EH (cell line): ENCODE measurements at places on chromosomes 1 and 21.
A peak's percentile ranks its signal among the peaks of the same experiment; 100 is the strongest.

DNA sequence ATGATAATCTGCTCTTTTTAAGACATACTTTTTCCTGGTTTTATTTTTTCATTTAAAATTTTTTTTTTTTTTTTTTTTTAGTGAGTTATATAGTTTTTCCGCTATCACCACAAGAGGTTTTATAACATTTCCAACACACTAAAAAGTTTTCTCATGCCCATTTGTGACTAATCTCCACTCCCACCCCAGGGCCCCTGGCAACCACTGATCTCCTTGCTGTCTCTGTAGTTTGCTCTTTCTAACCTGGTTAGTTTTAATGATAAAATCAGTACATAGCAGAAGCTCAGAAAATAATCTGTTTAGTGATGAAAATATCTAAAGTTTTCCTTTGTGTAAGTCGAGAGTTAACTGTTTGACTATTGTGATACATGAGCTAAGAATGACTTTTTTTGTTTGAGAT lies 41.8 kb downstream of the IARS2 start:
- no peak for DNase-seq

DNA sequence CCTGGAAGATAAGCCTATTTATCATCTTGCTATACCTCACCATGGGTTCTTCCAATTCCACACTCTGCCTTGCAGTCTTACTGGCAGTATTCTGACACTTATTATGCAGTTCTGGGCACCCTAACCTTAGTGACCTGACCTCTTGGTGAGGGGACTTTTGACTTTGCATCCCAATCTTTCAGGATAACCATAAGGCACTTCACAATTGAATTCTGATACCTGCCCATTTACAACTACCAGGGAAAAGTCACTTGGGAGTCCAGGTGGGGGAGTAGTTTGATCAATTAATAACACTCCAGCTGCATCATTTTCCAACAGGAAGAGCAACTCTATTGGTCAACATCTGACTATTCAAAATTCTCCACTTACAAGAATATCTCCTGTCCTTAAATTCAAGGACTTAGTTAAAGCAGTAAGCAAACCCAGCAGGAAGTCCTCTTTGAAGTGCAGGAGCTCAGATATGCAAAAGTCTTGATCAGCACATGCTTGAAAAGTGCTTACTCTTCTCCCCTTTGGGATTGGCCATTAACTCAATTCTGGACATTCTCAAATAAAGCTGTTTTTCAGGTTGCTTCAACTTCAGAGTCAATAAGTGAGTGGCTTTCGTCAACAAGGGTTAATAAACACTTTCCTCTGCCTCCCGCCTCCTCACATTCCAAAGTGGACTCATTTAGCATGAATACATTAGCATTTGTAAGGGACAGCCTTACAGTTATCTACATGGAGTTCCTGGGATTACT lies 177.4 kb upstream of the NRIP1 start:
- DNase-seq = no peak

DNA sequence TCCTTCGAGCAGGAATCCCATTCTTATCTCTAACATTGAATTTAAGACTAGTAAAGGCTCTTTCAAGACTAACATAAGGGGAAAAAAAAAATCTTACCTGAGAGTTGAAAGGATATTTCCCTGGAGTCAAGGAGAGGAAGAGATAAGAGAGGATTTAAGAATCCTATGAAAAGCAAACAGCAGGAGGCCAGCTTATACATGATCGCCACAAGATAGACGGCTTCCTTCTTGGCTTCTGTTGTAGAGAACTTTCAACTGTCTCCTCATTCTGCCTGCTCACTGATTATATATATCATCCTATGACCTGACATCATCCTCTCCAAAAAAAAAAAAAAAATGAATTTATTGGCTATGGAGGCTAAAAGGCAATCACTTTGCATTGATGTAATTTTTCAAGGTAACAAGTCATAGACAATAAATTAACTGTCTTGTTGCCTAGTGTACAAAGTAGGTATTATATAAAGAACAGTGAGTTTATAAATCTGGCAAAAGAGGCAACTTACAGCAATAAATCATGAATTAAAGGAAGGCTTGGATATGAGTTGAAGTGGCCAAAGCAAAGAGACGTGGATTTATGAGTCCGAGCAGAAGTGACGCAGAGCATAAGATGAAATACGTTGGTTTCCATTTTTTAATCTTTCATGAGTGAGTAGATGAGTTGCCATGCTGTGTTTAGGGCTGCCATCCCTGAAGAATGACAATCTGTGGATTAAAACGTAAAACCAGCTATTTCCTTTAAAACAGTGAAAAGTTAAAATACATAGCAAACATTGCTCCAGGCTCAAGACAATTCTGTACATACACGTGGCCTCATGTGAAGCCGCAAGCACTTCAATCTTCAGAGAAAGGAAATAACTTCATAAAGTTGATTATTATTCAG lies at the start of gene UTS2:
Gene UTS2 (minus strand): TSS at position 262 of the 880 bp plus-strand sequence. CDS start 62 bp downstream, at position 200.
- DNase-seq = no peak

DNA sequence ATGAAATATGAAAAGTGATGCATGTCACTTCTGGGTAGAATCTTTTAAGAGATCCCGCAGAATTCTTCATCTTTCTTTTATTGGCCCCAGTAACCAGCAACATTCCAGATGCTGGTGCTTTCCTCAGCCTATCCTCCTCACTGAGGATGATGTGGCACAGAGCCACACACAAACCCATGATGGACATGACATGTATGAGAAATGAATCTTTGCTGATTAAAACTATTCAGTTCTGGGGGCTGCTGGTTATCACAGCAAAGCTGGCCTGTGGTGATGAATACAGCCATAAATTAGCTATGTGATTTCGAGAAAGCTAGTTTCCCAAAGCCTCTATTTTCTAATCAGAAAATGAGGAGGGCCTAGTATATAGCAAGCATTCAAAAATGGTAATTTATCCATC lies 8.3 kb upstream of the ERICH3 start:
- DNase-seq = no peak

DNA sequence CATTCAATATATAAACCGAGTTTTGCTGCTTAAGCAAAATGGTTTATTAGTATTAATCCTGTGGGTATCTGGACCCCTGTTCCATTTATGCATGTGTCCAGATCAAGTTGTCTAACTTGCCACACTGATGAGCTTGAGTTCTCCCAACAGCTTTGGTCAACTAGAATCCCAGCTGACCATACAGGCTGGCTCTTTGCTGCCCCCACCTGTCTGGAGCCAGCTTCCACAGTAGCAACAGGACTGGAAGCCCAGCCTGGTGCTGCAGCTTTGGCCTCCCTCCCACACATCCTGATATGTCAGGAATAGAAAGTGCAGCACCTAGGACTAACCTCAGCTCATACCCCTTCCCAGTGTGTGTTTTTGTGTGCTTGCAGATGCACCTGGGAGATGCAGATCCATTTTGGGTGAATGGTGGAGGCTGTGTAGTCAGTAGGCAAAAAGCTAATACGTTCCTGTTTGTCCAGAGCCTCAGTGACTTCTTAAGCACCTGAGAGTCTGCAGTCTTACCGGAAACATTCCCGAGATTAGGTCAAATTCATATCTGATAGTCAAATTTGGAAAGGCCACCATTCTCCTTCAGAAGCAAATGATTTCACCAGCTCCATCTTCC lies 40.9 kb upstream of the BEND5 start:
- DNase-seq = peak; percentile 22

GRCh38 chr1:7639435-7640131 lies 131.5 kb upstream of the VAMP3 start:
- no peak for DNase-seq

DNA sequence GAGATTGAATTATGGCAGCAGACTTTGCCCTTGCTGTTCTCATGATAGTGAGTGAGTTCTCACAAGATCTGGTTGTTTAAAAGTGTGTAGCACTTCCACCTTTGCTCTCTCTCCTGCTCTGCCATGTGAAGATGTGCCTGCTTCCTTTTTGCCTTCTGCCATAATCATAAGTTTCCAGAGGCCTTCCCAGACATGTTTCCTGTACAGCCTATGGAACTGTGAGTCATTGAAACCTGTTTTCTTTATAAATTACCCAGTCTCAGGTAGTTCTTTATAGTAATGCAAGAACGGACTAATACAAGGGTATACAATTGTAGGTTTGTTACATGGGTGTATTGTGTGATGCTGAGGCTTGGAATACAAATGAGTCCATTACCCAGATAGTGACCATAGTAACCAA lies 4.2 kb downstream of the SPRR1B start:
- no peak for DNase-seq

GRCh38 chr1:244047621-244048255 lies 3.3 kb upstream of the ZBTB18 start:
- no peak for DNase-seq

DNA sequence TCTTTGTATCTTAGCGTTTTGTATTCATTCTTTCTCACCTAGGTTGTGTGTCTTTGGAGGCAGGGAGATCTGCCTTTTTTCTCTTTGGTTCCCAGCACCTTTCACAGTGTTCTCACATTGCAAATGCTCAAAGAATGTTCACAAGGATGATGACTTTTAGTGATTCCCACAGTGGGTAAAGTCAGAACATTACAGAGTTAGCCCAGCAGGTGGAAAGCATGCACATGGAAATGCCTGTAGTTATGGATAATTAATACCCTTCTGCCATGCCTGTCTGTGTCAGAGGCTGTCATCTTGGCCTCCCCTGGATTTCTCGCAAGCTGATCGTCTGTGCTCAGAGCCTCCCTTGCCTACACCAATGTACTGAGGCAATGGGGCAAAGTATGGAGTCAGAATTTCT lies 458.9 kb downstream of the LMO4 start:
- DNase-seq = peak; percentile 32
